ENCODE measurements at places on chromosomes 16 and 17. TPM values are rescaled to one million over a fixed set of nuclear protein-coding genes. Genes with fewer than 3 reads are reported as not detected.

The KRT12 gene
- total RNA-seq: not detected

The MFAP4 gene
- not detected for total RNA-seq

The PSMD7 gene
- 144 TPM for total RNA-seq

The RFFL gene
- 44.8 TPM for total RNA-seq

The AGRP gene
- total RNA-seq: not detected

The OMG gene
- not detected for total RNA-seq

The HBQ1 gene
- total RNA-seq: 5.7 TPM

The CES5A gene
- total RNA-seq: not detected

The LPCAT2 gene
- 6.3 TPM for total RNA-seq

The VTN gene
- total RNA-seq: 19.9 TPM

The MPV17L gene
- 4.4 TPM for total RNA-seq

The PLCD3 gene
- total RNA-seq: 148 TPM
